ENCODE measurements at places on chromosomes 16 and 17.

DNA sequence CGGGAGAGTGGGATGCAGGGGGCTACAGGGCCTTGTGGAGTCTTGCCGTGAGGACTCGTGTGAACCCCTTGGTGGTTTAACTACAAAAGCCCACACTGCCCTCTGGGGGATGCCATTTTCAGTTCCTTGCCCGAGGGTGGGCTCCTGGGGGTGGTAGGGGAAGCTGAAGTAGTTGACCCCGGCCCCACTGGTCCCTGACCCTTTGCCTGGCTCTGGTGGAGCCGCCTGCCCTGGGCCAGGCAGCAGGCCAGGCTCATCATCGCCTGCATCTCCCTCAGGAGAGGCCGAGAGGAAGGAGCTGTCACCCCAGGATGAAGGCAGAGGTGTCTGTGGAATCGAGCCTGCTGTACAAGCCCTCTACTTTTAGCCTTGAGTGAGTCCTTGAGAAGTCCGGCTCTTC, 10.2 kb downstream of the COX4I1 start:
- no peak for DNase-seq

GRCh38 chr17:44677136-44677535, 12.4 kb downstream of the CCDC43 start:
- DNase-seq: no peak

GRCh38 chr17:64424324-64424849, 24.5 kb upstream of the MILR1 start:
- DNase-seq: no peak

- DNase-seq: no peak
Measured at GRCh38 chr17:34414339-34414738, 51.3 kb upstream of the CCL1 start.

DNA sequence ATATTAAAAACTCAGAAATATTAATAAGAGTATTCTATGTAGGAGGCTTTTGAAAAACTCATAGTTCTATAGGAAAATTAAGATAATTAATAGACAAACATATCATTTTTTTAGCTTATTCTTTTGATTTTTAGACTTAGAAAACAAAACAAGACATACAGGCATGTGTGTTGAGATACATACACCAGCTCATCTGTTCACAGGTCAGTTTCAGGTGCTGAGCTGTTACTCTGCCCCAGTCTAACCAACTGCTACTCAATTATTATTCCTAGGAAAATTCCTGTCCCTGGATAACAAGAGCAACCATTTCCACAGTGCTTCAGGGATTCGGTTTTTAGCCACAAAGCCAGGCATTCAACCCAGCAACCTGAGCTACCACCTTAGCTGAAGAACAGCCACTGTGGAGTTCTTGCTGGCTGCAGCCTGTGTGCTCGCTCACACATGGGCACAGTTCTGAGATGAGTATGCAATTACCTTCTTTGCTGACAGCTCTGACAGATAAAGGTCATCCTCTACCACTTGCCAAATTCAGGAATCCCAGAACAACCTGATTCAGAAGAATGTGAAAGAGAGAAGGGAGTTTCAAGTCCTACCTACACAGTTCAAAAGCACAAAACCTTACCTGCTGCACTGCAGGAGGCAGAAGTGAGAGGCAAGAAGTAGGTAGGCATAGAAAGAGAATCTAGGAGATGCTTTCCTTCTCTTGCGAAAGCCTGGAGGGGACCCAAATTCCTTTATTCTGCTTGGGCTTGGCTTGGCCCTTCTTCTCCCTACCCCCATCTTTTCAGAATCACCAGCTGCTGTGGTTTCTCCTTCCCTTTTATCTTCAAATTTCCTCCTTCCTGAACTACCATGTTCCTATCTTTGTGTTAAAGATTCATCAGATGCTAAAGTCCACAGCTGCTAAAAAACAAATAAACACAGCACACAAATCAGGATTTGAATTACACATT, 62.7 kb downstream of the TEX2 start:
- no peak for DNase-seq

DNA sequence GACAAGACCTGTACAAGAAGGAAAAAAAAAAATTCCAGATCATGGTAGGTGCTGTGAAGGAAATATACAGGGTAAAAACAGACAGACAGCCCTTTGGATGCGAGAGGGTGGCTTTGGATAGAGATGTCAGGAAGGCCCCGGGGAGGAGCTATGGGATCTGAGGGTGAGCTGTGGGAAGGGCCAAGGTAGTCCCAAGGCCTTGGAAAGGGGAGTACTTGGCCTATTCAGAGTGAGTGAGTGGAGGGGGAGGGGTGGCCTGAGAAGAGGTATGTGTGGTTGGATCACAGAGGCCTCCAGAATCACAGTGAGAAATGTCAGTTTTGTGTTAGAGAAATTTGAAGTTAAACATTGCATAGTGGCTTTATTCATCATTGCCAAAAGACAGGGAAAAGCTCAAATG, 31.2 kb upstream of the AKTIP start:
- DNase-seq: no peak

DNA sequence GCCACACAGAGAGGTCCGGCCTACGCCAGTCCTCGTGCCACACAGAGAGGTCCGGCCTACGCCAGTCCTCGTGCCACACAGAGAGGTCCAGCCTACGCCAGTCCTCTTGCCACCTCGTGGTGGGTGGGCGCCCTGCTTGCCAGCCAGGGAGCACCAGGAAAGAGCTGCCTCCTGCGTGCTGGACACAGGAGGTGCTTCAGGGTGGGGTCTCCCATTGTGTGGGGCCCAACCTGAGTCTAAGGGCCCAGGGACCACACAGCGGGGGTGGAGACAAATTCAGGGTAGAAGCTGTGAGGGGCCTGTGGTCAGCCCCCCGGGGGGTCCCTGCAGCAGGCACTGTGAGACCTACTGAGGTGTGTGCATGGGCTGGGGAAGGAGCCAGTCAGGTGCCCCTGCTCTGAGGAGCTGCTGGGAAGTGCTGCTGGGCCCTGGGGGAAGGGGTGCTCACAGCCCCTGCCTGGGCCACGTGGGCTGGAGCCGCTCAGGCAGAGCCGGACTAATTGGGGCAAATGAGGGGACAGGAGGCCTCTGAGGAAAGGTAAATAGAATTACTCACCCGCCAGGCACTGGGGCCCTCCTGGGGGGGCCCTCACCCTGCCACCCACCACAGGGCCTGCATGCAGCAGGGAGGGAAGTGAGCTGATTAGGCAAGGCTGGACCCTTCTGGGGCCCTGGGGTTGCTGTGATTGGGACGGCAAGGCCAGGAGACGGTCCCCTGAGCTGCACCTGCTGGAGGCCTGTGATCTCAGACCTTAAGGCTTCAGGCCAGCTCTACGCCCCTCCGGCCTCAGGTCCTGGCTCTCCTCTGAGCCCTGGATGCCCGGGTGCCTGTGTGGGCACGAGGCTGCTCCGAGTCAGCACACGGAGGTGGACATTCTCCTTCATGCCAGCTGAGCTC, 11.0 kb downstream of the GCGR start:
- no peak for DNase-seq

GRCh38 chr16:85716022-85716679, 27.4 kb upstream of the GINS2 start:
- DNase-seq: no peak

DNA sequence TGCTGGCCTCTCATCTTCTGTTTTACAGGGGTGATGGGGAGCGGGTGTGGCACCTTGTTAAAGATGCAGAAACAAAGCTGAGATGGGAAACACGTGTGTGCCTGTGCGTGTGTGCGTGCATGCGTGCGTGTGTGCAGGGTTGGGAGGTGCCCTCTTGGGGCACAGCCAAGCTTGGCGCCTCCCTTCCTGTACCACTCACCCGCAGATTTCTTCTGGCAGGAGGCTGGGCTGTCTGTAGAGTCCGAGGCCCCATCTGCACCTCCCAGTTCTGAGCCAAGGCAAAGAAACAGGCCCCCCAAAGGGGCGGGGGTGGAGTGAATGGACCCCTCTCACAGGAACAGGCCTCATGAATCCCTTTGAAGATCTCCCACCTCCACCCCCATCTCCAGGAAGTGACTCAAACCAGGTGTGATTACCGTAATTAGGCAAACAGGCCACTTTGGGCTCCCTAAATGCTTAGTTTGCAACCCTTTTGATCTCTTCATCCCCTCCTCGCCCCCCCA, 20.9 kb downstream of the TNS4 start:
- DNase-seq: peak; percentile 86

- DNase-seq: peak; percentile 96
Measured at GRCh38 chr17:81871387-81872230, 472 bp upstream of the ARHGDIA start.

- no peak for DNase-seq
Measured at GRCh38 chr17:60269417-60269816, 119.6 kb downstream of the CA4 start.

- peak; percentile 64 for DNase-seq
Measured at GRCh38 chr16:58020628-58021521, 4.7 kb upstream of the MMP15 start.

- DNase-seq: no peak
Measured at GRCh38 chr16:88403794-88404581, 21.2 kb downstream of the ZNF469 start.

DNA sequence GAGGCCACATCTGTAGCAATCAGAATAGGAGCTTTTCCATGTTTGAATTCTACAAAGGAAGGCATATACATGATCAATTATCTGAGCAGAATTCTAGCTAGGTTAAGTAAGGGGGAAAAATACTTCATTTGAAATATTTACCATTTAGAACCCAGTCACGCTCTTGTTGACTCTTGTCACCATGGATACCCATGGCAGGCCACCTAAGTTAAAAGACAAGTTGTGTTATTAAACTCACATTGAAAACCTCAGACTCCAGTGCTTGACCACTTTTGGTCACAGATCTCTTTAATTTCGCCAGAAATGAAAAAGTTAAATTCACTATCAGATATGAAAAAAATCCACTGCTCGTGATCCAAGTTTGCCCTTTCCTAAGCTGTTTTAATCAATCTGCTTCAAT, 4.1 kb downstream of the DDX5 start:
- no peak for DNase-seq

DNA sequence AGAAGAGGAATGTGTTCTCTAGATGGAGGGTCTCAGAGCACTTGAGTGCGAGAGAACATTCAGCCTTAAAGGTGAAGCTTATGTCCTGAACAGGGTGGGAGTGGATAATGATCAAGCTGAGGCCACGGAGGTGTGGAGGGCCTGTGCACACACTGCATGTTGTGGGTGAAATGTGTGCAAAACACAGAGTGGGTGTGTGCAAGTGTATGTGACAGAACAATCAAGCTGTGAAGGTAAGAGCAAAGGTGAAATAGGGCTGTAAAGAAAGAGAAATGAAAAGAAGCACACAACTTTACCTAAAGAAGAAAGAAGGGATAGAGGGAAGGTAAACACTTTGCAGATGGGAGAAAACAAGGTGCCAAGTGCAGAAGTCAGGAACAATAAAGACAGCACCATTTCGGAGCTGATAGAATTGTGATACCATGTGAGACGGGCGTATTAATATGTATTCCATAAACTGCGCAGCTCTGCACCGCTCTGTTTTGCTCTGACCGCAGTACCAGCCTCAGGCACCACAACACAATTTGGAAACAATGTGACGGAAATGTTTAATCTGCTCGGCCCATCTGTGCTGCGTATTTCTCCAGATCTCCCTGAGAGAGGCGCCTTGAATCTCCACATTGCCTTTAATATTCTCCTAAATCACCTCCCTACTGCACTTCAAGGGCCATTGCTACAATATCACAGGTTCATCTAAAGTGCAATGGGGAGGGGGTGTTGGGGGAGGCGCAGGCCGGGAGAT, 40.6 kb downstream of the SNX11 start:
- DNase-seq: no peak

GRCh38 chr17:61593426-61593825, 2.4 kb upstream of the NACA2 start:
- DNase-seq: no peak

DNA sequence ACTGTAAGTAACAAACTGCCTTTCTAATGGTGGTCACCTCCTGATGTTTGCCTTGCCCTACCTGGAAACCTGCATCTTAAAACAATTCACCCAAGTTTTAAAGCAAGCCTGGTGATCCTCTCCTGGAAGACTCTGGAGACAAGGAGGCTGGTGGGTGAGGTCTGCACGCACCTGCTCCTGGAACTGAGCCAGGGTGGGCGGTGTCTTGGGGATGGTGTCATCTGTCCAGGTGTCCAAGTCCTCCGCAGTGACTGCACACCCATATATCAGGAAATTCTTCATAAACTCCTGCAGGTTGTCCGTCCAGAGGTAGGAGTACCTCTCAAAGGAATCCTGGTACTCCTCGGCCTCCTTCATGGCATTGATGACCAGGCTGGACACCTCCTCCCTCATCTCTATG, 44.9 kb downstream of the DNAH17 start:
- DNase-seq: no peak

GRCh38 chr17:73485130-73485529, 159.1 kb downstream of the SDK2 start:
- no peak for DNase-seq

DNA sequence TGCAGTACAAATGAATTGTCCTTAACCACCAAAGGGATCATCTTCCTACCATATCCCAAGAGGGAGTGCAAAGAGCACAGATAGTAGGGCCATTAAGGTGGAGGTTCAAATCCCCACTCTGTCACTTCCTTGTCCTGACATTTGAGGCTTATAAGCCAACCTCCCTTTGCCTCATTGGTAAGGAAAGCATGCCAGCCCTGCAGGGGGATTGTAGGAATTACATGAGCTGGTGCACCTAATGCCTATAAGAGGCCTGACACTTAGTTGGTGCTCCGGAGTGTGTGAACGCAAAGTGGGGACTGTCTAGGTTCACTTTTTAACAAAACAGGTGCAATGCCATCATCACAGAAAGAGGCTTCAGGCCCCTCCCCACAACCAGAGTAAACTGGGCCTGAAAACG, 374.4 kb downstream of the SNX29 start:
- no peak for DNase-seq

DNA sequence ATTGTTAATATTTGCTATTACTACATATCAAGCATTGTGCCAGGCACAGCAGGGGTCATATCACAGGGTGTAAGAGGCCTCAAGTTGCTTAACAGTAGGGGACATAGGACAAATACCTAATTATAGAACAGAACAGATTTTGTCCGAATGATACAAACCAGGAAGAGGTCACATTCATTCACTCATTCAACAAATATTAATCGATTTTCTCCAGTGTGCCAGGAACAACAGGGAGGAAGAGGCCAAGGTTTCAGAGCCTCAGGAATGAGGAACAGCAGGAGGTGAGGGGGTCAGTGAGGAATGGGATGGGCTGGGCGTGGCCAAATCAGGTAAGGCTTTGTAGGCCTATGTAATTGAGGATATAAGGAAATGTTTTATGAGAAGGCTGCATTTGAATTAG, 11.2 kb upstream of the CHST4 start:
- DNase-seq: no peak

- DNase-seq: peak; percentile 80
Measured at GRCh38 chr17:76623271-76624146, 20.0 kb downstream of the ST6GALNAC1 start.

GRCh38 chr17:76725580-76726230, 701 bp downstream of the JMJD6 start:
- DNase-seq: peak; percentile 77

- DNase-seq: no peak
Measured at GRCh38 chr16:24736758-24737157, 7.3 kb downstream of the TNRC6A start.

GRCh38 chr17:56324676-56325075, 171.4 kb downstream of the ANKFN1 start:
- no peak for DNase-seq

GRCh38 chr16:58449768-58450167, 50.2 kb upstream of the NDRG4 start:
- no peak for DNase-seq

- DNase-seq: no peak
Measured at GRCh38 chr17:82461827-82462524, 3.4 kb downstream of the NARF start.

Data from stimulated activated CD4-positive, alpha-beta T cell treated with anti-CD3 and anti-CD28 coated beads, Interleukin-4, amount 100 ng/mL, for 24 hours (primary cell).